Ureter (tissue), 1 donor: ENCODE measurements at places on chromosomes 3 and 15.
A peak's percentile ranks its signal among the peaks of the same experiment; 100 is the strongest.

DNA sequence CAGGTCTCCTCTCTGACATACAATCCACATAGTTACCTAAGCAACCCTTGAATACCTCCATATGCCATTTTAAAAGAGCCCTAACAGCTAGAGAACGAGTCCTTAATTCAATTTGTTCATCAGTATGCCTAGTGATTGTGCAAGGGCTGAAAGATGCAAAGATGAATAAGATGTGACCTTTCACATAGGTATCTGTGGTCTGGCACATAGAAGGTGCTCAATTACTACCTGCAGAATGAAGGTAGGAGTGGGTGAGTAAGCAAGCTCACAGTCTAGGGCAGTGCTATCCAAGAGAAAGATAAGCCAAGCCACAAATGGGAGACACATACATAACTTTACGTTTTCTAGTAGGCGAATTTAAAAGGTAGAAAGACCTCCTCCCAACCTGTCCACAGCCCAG lies 157.9 kb downstream of the OSBPL10 start:
- no peak for DNase-seq

- no peak for DNase-seq
Observed at GRCh38 chr15:28890711-28891495, 5.1 kb downstream of the APBA2 start.

DNA sequence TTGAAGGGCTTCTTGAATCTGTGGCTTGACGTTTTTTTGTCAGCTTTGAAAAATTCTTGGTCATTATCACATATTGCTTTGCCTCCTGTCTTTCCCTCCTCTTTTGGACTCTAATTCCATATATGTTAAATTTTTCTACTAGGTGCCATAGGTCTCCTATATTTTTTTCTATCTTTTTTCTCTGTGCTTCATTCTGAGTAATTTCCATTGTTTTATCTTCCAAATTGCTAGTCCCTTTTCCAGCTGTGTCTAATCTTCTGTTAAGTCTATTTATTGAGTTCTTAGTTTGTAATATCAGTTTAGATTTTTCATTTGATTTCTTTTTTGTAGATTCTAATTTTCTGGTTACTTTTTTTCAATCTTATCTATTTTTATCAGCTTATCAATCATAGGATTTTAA lies 53.7 kb downstream of the CHST2 start:
- no peak for DNase-seq

DNA sequence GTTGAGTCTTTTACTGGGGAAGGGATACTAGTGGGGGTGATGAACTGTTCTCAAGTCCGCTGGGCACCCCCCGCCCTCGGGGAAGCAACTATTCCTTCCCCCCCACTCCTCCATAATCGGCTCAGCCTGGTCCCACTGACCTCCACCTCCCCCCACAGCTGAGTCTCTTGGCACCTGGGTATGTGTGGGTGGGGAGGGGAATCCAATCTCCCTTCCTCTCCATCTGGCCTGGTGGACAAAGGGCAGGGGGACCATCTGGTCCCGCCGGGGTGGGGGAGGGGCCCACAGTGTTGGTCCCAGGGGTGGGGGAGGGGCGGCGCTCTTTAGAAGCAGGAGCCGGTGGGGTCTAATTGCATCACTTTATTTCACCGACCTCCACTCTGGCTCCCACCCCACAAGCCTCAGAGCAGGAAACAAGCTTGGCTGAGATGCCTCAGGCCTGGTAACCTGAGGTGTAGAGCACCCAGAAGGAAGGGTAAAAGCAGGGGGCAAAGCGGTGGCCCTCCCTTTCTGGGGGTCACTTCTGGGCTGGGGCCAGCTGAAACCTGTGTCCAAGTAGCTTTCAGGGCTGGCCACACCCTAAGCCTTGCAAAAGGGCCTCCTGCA lies 1.0 kb upstream of the PCBP4 start:
- no peak for DNase-seq

DNA sequence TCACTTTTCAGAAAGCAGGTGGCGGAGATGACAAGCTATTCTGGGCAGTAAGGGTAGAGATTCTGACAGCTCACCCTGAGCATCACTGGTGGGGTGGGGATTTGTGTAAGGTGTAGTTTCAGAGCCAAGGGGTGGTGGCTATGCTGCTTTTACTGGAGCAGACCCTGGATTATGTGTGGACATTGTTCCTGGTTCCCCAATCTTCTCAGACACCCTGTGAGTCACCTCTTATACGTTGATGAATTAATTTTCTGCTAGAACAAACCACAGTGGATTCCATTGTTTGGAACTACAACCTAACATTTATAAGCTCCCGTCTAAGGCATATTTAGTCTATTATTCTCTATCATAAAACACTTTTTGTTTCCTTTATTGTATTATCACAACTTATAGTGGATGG lies 169.5 kb upstream of the COL8A1 start:
- no peak for DNase-seq

GRCh38 chr3:146177072-146177471 lies 16.1 kb upstream of the PLOD2 start:
- DNase-seq: no peak

DNA sequence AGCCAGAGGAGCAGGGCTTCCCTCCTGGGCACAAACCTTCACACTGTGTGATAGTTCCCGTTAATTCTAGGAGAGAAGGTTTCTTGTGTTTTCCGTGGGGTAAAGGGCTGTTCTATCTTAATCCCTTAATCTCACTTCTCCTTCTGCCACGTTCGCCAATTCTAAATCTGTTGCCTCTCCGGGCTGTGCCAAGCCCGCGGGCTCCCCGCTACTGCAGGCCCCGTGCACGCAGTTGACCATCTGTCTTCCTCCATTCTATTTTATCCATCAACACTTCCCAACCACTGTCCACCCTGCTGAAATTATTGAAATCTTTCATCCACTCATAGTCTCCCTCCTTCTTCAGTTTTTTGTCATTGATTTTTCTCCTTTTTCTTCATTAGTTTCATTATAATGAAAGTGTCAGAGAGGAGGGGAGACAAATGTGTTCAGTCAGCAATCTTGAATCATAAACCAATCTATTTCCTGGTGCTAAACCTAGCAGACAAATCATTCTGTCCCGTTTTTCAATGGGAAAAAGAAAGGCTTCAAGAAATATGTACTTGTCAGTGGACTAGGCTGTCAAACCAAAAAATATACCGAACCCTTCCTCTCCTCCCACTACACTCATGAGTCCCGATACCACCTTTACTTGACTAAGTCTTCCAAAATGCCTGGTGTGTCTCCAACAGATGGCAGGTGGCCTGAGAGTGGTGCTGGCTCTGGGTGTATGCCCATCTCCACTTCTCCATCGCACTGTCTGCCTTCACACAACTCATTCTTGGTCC lies 39.6 kb downstream of the SLCO2A1 start:
- DNase-seq: no peak

DNA sequence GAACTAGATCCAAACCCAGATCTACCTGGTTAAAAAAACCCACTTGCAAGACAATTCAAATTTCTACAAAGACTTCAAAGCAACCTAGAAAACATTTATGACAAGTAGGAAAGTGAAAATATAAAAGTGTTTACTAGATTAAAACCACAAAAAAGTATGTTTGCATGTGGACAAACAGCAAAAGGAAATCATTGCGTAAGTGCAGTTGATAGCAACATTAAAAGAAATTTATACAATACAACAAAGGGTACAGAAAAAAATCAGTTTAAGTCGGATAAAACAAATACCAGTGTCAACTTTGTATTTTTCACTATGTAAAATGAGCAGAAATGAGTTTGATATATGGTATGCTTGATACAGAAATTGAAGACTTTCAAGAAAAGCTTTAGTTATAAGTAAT lies 2.6 kb downstream of the EIF5A2 start:
- DNase-seq: no peak

DNA sequence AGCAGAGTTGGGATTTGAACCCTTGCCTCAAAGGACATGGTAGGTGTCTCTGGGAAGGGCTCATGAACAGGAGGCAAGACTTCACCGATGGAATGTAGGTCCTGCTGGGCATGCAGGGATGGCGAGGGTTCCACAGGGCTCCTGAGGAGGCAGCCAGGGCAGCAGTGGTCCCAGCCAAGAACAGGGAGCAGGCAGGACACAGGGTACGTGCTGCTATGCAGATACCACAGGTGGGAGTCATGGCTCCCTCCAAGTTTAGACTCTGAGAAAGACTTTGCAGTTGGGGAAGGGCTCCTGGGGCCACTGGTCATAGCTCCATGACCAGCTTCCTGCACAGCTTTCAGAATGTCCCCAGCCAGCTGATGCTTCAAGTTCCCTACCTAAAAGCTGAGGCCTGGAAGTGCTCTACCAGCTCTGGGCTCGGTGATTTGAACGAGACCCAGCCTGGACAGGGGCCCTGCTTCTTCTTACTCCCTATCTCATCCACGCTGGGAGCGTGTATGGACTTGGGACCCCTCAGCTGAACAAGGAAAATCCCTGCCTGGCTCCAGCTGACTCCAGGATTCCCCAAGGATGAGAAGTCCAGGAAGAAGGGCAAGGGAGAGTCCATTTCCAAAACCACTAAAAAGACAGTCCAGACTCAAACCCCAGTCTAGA lies 747 bp downstream of the MYL3 start:
- no peak for DNase-seq

DNA sequence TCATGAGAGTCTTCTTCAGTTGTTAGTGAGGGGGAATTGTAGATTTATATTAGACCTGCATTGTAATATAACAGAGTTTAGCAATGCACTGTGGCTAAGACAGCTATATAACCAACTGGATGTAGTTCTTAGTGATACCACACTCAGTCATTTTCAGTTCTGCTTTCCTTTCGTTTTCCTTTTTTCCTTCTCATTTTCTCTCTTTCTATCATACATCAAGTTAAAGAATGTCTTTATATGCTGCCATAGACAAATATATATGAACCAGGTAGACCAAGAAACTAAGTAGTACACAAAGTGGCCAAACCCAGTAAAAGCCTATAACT lies 43.7 kb upstream of the CD47 start:
- no peak for DNase-seq

GRCh38 chr3:194093842-194094241 lies 42.1 kb upstream of the HES1 start:
- DNase-seq: no peak

DNA sequence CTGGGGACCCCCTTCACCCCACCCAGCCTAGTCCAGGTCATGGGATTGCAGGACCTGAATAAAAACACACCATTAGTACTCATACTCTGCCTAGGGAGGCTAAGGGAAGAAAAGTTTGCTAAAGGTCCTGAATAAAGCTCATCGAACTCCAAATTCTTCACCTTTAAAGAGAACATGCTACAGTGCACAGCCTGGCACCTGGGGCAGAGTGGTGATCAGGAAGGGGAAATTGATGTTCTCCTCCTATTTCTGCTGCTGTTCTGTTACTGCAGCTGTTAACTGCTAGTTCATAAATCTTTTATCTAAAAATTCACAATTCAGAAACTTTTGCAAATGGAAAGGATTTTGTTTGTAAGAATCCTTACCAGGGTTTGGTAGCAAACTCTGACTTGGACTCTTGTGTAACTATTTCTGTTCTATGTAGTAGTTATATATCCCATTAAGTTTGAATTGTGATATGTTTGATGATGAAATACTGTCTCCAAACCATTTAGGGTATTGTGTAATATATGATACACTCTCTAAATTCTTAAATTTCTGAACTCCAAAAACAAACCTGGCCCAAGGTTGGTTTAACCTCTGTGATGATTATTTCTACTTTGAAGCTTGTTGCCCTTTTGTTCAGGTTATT lies 27.9 kb downstream of the MCTP2 start:
- no peak for DNase-seq

GRCh38 chr3:10772271-10773161 lies 43.5 kb upstream of the SLC6A11 start:
- DNase-seq: no peak

DNA sequence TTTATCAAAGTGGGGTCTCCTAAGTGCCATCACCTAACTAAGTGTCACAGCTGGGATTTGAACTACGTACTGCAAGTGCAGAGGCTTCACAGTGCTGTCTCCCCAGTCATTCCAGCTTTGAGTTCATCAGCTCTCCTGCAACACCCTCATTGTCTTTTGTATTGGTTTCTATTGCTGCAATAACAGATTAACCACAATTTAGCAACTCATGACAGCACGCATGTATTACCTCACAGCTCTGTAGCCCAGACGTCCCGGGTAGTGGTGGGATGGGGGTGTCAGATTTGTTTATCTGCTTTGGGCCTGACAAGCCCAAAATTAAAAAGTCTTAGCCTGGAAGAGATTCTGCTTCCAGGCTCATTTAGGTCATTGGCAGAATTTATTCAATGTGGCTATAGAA lies 220.5 kb upstream of the LRRN1 start:
- no peak for DNase-seq

DNA sequence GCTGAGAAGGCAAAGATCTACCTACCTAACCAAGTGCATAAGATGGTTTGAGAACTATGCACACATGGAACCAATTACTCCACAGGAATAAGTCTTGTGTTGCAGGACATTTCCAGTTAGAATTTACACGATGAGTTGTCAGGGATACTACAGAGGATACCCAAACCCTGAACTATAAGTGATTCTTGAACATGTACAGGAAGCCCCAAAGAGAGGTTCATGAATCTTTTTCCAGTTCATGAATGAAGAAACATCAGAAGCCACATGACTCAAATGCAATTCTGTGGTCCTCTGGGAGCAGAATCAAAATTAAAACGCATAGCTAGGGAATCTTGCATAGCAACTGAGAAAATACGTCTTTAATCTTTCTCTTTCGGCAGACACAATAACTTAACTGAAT lies 114.1 kb upstream of the LMCD1 start:
- no peak for DNase-seq

DNA sequence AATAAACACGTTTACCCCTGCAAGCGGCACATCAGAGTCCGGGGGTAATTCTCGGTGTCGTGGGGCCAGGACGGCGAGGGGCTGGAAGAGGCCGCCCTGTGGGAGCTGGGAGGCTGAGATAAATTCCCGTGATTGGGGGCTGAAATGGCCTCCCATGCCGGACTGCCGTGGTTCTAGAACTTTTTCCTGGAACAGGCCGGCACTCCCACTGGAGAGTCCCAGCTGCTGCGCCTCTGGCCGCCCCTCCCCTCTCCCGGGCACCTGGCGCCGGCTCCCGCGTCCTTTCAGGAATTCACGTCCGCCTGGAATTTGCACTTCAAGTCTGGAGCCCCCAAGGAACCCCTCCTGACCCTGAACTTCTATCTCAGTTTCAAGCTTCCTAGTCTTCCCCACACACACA lies 10.8 kb upstream of the LRRC2 start:
- no peak for DNase-seq

- no peak for DNase-seq
Observed at GRCh38 chr3:170840291-170840859, 29.6 kb downstream of the RPL22L1 start.

DNA sequence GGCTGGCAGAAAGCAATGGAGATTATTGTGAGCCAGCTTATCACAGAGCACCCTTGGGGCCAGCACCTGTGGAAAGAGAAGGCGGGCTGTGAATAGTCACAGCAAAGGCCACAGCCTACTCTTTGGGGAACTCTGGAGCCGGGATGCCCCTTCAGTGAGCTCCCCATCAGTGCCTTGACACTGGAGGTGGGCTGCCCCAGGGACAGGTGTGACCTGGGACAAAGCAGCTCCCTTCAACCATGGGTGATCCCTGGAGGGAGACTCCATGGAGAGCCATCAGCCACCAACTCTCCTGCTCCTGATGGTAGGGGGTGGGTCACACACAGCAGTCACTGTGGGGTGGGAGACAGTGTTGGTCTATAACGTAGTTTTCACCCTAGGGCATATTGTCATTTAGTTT lies 5.8 kb downstream of the TTC21A start:
- DNase-seq: no peak

GRCh38 chr15:34799149-34800101 lies 4.1 kb upstream of the ACTC1 start:
- peak; percentile 56 for DNase-seq

- DNase-seq: no peak
Observed at GRCh38 chr3:178455226-178455625, 81.0 kb upstream of the KCNMB2 start.
